ENCODE measurements at places on chromosomes 13 and 19.

GRCh38 chr13:114285166-114285808, 3.9 kb downstream of the UPF3A start:
- DNase-seq = no peak

DNA sequence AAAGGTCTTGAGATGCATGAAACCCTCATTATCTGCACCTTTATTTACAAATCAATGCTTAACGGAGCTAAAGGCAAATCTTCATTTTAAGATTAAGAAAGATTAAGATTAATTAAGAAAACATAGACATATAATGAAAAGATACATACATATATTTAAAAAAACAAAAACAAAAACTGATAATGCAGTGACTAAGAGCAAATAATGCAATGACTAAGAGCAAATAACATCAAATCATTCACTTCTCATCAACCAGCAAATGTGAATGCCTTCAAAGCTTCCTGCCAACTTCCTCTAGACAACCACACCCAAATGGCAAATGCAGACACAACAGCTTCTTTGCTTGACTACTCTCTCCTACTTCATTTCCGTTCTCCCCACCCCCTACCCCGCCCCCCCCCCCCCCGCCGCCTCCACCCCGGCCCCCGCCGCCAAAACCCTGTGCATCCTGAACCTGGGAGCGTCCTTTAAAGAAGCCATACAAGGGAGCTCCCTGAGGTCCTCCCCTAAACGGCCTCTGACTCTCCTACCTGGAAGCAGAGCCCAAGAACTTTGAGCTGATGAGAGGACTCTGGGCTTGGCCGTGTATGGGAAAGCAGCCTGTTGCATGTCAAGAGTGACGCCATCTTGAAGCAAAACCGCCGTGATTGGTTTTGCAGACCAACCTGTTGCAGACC, 24.5 kb downstream of the TEX101 start:
- no peak for DNase-seq

- no peak for DNase-seq
Measured at GRCh38 chr13:21330126-21330861, 128.8 kb downstream of the ZDHHC20 start.

- DNase-seq = no peak
Measured at GRCh38 chr13:102309110-102309509, 92.7 kb downstream of the FGF14 start.

- no peak for DNase-seq
Measured at GRCh38 chr19:55423225-55424005, 15.8 kb upstream of the UBE2S start.

DNA sequence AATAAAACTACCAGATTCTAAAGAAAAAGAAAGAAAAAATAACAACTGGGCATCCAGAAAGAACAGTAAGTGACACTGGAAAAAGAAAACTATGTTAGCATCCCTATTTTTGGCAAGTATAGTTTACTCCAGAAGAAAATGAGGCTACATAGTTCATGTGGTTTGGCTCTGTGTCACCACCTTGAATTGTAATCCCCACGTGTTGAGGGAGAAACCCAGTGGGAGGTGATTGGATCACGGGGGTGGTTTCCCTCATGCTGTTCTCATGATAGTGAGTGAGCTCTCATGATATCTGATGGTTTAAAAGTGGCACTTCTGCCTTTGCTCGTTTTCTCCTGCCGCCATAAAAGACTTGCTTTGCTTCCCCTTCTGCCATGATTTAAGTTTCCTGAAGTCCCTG, 76.9 kb downstream of the ITGBL1 start:
- DNase-seq = no peak

DNA sequence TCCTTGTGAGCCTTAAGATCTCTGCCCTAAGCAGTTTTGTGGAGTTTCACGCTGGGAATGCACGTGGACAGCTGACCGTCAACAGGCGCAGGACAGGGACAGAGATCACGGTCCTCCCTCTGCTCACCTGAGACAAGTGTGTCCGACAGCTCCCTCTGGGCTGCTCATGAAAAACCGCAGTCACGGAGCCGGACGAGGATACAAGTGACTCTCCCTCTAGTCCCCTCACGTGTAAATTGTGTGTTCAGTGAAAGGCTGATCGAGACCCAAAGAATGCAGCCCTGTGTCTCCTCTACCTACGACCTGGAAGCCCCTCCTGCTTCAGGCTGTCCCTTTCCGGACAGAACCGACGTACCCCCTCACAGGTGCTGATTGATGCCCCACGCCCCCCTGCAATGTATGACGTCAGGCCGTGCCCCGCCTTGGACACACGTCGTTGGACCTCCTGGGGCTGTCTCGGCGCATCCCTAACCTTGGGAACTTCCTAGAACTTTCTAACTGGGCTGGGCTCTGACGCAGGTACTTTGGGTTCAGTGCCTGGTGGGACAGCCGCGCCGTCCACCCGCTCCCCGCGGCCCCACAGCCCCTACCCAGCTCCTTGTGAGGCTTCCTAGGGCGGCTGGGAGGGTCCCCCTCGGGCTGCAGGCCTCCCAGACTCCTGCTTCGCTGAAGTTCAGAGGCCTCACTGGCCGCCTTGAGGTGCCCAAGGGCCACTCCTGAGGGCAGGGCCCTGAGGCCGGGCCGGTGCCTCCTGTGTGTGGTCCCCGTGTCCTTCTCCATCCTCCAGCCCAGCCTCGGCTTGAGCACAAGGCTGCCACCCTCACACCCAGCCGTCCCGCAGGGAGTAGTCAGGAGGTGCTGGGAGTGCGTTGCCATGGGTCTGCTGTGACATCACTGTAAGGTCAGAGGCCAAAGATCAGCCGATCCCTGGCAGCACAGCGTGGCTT, at the start of gene C13orf46:
C13orf46 (minus strand) TSS at position 859 of the 947 bp plus-strand sequence; CDS start at position 780, 79 bp downstream.
- DNase-seq = no peak

DNA sequence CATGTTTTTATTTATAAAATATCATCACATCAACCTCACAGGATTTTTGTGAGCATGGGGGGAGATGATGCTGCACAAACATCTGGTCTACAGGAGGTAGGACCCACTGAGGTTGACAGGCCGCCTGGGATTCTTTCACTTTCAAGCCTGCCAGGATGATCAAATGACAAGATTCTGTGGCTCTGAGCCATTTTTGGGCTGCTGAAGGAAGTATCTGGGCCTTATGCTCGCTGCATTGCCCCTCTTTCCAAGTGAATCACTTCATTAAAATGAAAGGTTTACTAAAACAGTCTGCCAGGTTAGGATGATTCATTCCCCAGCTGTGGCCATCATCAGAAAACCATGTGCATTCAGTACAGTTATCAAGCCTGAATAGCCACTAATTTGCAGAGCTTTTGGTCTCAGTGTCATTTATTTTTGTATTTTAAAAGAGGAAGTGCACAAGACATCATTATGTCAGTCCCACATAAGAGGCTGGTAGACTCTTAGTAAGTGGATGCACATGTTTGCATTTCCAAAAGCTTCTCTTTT, 34.4 kb downstream of the STARD13 start:
- DNase-seq = no peak
